ENCODE measurements at places on chromosomes 16 and 17. TPM values are rescaled to one million over a fixed set of nuclear protein-coding genes. Genes with fewer than 3 reads are reported as not detected.
A peak's percentile ranks its signal among the peaks of the same experiment; 100 is the strongest.

Gene JPT2
- 114 TPM for total RNA-seq

Gene ITGA3
- 190 TPM for total RNA-seq

Gene TMEM100
- total RNA-seq = 8.0 TPM

Gene UMOD
- total RNA-seq = not detected

Gene BAHCC1
- total RNA-seq = 4.8 TPM

Gene GRB7
- total RNA-seq = 0.28 TPM

DNA sequence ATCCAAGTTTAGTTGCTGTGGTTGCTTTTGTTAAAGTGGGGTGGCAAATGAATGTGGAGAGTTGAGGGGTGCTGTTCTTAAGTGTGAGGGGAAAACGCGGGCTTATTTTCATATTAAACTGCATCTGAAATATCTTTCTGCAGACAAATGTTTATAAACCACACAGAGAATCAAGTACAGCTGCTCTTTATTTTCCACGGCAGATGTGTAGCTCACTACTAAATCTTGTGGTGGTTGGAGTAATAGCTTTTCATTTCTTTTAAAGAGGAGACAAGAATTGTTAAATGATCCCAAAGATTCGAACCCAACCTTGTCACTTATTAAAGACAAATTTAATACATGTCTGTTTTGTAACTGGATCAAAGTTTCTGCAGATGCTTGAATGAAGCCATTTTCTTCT, 2.1 kb downstream of the CLTC start:
- no peak for DNase-seq

DNA sequence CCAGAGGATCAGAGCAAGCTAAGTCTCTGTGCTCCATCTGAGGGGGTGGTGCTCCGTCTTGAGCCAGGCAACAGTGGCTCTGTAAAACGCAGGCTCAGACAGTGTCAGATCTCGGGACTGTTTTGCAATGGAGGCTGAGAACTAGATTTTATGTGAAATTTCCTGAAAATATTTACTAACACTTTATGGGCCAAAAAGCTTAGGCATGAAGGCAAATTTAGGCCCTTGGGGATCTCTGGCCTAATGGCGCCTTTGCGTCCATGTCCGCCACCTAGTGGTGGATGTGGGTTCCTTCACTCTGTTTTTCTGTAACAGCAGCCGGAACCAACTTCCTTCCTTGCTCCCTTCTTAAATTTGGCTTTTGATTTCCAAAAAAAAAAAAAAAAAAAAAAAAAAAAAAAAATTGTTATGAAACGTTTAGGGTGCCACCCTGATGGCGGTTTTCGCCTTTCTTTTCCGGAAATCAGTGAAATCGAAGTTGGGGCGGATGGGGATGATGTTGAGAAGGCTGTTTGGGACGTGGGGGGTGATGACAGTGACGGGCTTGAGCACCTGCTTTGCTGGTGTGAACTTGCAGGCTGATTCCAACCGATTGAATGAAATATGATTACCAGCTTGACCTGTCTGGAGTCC, 14.0 kb upstream of the ELAC2 start:
- peak; percentile 65 for DNase-seq

- DNase-seq = no peak
These were observed 452.1 kb upstream of the ASIC2 start for GRCh38 chr17:33745047-33745760.

- peak; percentile 85 for DNase-seq
These were observed 146.8 kb downstream of the SEC14L1 start for GRCh38 chr17:77287432-77288068.

- DNase-seq = no peak
These were observed 324.1 kb downstream of the ZFHX3 start for GRCh38 chr16:72723781-72724180.

- DNase-seq = no peak
These were observed 405.6 kb downstream of the WWOX start for GRCh38 chr16:78505036-78505435.

GRCh38 chr17:29190592-29191207, 10.5 kb upstream of the MYO18A start:
- DNase-seq = no peak

DNA sequence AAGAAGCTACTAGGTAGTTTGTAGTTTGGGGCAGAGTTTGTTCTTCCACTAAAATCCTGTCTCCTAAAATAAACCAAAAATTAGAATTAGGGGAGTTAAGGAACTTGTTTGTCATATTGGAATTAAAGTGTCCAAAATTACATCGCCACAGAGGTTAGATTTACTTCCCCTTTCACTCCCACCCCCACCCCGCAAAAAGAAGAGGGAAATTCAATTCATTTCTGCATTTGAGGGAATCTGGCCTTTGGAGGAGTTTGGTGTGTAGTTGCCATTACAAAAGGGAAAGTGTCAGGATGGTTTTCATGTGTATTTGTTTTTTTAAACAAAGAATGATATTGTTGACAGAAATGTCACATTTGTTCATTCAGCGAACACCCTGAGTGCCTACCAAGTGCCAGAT, 5.8 kb downstream of the TMEM97 start:
- no peak for DNase-seq

DNA sequence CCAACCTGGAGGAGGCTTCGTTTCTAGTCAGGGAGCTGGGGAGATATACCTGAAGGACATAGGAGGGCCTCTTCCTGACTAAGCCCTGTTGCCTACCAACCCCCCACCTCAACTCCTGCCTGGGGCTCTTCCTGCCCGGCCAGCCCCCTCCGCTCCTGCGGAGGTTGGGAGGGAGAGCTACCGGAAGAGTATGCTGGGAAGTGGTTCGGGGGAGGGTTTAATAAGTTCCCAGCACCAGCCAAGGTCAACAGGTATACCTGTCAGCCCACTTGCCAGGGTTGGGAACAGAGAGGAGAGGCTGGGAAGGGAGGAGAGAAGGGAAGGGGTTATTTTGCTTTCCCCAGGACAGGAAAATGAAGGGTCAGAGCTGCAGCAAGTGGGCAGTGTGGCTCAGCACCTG, 4.7 kb downstream of the PPP1R1B start:
- no peak for DNase-seq

GRCh38 chr16:21274172-21274726, 3.8 kb downstream of the CRYM start:
- DNase-seq = no peak

GRCh38 chr16:68031951-68032350, 8.9 kb downstream of the DUS2 start:
- no peak for DNase-seq

- DNase-seq = no peak
These were observed 2.7 kb downstream of the MAPT start for GRCh38 chr17:45896803-45897693.

- DNase-seq = no peak
These were observed 1034.8 kb upstream of the RBFOX1 start for GRCh38 chr16:6297666-6298410.

GRCh38 chr17:82301300-82301915, 16.0 kb downstream of the CD7 start:
- no peak for DNase-seq

GRCh38 chr17:27944546-27945332, 51.6 kb upstream of the LYRM9 start:
- peak; percentile 12 for DNase-seq

- no peak for DNase-seq
These were observed 65.1 kb downstream of the ABCC6 start for GRCh38 chr16:16158082-16158658.
